ENCODE measurements at places on chromosomes 6 and 20.

GRCh38 chr6:141484711-141485110 is 648.0 kb upstream of the GJE1 start:
- no peak for DNase-seq

DNA sequence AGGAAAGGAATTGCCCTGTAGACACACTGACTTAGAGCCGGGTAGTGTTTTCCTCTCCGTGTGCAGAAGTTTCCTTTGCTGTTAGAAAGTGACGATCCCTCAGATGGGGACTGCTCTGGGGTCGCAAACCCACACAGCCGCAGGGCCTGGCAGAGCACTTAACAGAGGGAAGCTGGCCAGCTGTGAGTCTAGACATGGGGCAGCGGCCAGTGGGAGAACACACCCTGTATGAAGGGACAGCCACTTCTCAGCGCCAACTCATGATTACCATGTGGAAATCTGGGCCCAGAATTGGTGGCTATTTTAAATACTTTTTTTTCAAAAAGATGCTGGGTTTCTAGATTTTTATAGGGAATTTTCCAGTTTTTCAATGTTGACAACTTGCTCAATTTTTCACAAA is 39.4 kb downstream of the SLC9A8 start:
- no peak for DNase-seq

- DNase-seq: no peak
These were observed 312.6 kb upstream of the RSPO3 start for GRCh38 chr6:126805861-126806260.

GRCh38 chr6:52538252-52538900 is 38.5 kb downstream of the TRAM2 start:
- no peak for DNase-seq

DNA sequence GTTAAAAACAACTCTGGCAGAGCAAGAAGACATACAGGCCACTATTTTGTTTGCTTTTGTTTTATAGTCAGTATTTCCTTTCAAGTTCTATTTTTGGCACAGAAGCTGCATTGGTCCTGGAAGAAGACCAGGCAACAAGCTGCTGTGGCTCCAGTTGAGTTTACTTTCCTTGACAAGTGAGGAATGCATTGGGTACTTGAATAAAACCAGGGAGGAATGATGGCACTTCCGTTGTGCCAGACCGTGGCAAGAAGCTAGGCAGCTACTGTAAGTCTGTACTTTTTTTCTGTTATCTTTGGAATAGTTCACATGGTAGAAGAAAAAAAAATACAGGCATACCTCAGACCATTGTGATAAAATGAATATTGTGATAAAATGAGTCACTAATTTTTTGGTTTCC is 66.3 kb downstream of the NCOA3 start:
- DNase-seq: no peak

GRCh38 chr20:23159947-23160318 is 73.8 kb upstream of the CD93 start:
- DNase-seq: no peak
